Nucleus accumbens (tissue), 56 donors: ENCODE measurements at places on chromosomes 5 and 9.

- DNase-seq, result no peak
These were observed 668.7 kb upstream of the FTMT start for GRCh38 chr5:121182788-121183490.

DNA sequence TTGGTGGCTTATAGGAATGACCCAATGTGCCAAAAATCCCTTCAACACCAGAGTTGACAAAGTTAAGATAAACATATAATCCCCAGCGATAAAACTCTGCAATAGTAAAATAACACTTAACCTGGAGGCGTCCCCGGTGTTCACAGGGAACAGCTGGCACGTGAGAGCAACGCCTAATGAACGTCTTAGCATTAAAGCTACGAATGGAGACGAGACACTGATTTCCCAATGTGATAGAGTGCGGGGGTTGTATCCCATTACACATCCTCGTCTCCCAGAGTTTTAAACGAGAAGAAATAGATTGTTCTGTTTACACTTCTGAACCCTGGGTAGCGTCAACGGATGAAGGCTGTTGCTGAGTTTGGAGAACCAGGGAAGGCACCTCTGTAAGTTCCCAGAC is 57.6 kb downstream of the PTCH1 start:
- DNase-seq, result no peak

DNA sequence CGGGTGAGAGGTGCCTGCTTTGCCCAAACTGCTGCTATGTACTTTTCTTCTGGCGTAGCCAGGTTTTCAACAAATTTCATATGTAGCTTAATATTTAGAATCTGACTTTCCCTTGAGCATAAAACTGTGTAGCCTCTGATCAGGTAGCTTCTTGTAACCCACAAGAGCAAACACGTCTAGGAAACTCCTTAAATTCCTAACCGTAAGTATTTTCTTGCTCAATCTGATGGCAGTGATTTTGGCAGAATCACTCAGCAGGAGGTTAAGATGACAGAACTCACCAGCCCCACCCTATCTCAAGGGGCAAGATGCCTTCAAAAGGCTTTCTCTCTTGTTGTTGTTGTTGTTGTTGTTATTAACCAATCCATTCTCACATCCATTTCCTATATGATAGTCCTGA is 20.8 kb downstream of the CKMT2 start:
- no peak for DNase-seq

DNA sequence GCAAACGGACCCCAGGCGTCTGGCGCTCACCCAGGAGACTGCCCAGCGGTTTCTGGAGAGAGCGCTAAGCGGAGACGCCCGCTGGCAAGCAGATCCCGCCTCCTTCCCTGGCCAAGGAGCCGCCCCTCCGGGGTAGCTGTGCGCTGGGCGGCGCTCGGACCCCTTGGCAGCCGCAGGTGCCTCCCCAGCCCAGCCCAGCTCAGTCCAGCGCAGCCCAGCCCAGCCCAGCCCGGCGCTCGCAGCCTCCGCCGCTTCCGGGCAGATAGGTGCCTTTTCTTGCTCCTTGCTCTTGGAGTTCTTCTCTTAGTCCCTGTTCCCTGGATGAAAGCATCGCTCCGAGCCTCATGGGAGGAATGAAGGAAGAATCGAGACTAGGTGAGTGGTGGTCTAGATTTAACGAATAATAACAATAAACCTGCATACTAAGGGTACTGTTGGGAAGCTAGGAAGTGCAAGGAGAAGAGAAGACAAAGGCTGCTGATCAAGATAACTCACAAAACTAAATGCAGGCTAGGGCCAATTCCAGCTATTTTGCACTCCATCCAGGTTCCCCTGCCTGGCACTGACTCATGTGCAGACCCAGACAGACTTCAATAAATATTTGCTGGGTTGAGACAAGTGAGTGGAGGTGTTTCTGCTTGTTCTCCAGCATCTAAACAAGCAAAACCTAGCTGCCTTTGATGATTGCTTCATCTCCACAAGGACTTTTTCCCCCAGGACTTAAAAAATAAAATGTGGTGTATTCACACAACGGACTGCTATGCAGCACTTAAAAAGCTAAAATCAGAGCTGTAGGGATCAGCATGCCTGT is at the start of gene STK32A:
STK32A (plus strand) TSS at position 202 of the 811 bp plus-strand sequence. CDS start 4,609 bp downstream, outside the sequence.
- DNase-seq, result peak; percentile 18

DNA sequence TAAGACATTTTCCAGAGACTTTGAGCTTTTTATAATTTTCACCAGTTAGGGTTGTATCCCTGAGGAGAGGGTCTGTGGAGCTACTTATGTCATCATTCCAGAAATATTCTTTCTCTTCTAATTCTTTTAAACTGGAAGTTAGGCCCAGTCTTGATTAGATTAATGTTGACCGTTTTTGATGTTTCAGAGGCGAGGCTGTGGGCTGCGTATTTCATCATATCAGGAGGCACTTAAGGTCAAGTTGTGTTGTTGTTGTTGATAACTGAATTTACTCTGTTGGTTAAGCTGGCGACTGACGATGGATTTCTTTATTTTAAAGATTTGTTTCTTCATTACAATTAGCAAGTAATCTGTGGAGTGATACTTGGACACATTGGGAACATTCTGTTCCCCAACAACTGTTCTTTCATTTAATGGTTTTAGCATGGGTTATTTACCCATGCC is 20.1 kb downstream of the IPO11 start:
- DNase-seq, result no peak

GRCh38 chr5:170120576-170120975 is 14.9 kb downstream of the FOXI1 start:
- DNase-seq, result no peak

- no peak for DNase-seq
These were observed 73.5 kb downstream of the LNPEP start for GRCh38 chr5:97009212-97009898.

DNA sequence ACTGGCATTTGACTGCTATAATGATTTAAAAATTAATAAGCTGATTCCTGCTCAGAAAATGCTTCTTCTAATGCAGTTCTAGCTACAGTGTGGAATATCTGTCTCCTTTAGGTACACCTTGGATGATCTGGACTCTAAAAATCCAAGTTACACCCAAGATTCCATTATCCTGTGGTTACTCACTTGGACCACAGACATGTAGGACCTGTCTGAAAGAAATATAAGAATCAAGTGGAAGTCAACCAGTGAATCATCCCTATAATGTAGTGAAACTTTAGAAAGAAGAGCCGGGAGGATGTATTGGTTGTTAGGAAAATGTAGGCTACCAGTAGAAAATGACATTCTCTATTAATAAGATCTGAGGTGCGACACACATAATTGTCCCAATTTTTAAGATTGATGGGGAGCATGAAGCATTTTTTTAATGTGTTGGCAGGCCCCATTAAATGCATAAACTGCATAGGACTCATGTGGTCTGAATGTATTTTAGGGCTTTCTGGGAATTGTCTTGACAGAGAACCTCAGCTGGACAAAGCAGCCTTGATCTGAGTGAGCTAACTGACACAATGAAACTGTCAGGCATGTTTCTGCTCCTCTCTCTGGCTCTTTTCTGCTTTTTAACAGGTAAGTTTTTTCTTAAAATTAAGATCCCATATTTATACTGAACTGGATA is at the start of gene SPINK6:
SPINK6 (plus strand) TSS at position 512 of the 673 bp plus-strand sequence; CDS start at position 567, 55 bp downstream.
- no peak for DNase-seq

- DNase-seq, result no peak
These were observed 85.0 kb upstream of the ANKH start for GRCh38 chr5:14956423-14957046.

DNA sequence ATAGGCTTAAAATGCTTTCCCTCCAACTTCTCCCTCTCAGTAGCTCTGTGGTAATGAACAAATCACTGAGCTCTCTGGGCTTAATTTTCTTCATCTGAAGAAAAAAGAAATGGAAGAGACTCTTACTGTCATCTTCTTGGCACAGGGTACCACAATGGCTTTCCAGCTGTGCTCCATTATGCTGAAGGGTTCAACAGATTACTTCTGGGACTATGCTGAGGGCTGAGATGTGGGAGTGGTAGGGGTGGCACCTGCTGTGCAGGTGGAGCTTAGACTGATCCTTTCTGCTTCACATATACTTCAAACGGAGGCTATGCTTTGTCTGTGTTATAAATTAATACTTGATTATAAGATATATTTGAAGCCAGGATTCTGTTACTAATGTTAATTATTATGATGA is 840.2 kb upstream of the C9orf72 start:
- no peak for DNase-seq

DNA sequence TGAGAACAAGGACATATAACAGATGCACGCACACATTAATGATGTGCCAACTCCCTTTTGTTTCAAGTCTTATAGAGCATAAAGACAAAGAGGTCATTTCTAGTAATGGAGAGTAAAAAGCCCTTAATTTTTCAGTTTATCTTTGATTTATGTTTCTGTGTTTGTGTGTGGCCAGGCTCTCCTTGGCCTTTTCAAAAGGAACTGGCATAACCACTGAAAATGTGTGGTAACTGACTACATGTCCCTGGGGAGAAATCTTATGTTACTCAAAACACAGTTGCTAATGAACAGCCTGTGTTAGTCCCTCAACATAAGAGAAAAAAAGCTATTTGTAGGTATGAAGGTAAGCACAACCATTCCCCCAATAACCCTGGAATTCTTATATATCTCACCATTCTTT is 47.6 kb upstream of the SHOC1 start:
- DNase-seq, result no peak

DNA sequence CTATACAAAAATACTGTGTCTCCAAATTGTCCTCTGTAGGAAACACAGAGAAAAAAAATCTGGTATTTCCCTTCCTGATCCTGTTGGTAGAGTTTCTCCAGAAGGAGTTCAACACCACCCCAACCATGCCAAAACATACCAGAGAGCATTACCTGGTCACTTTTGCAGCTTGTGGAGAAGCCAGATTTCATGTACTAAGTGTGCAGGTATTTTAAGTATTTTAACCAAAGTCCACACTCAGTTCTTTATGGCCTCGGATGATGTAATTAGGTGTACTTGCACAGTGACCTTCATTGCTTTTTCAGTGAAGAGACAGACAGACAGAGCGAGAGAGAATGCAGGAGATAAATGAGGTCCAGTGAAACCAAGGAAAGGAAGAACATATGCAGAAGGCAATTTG is 2046.8 kb upstream of the CDH9 start:
- no peak for DNase-seq
